Omental fat pad (tissue), 4 donors: ENCODE measurements at places on chromosomes 6 and 20. TPM values are rescaled to one million over a fixed set of nuclear protein-coding genes. Genes with fewer than 3 reads are reported as not detected.

The PRPH2 gene
- 0.38 TPM for total RNA-seq

The ESF1 gene
- total RNA-seq, result 25.1 TPM

The ACSS1 gene
- total RNA-seq, result 19.7 TPM

The CARMIL1 gene
- 31.4 TPM for total RNA-seq

The HLA-DOB gene
- 2.8 TPM for total RNA-seq

The NUDT3 gene
- 28.0 TPM for total RNA-seq

The HDGFL1 gene
- not detected for total RNA-seq
